ELR (cell line): ENCODE measurements at places on chromosomes 2 and 18.

GRCh38 chr18:31436825-31437224 lies 10.7 kb upstream of the DSG3 start:
- no peak for DNase-seq

- DNase-seq = no peak
These were observed 9.0 kb upstream of the NTSR2 start for GRCh38 chr2:11679016-11679415.

DNA sequence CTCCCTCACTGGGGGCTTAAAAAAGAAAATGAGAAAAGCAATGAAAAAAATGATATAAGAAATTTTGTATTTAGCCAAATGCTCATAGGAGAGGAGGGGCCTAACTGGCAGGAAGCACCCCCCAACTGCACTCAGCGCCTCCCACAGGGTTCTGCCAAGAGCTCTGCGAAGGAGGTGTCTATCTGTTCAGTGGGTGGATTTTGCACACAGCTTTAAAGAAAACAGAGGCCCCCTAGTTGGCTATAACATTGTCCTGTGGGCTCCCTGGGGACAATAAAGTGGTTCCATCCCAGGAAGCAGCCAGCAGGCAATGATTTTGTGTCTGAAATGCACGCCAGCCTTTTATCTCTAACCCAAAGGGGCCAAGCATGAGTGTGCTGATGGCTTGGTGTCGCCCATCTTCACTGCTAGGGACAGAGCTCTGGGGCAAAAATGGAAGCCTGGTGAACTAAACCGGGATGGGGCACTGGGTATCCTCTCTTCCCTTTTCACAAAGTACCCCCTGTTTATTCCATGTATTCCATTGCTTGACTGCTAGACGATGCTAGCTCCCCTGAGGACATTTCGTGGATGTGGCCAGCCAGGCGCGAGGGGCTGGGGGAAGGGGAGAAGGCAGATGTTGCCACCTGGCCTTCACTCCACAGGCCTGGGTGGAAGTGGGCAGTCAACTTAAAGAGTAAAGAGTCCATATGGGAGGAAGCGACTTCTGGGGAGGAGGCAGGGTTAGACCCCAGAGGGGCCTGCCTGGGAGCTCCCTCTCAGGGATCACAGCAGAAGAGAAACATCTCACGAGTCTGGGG lies 205.7 kb downstream of the CYP26B1 start:
- DNase-seq = no peak

GRCh38 chr2:1350111-1350510 lies 63.2 kb upstream of the TPO start:
- DNase-seq = no peak

- no peak for DNase-seq
These were observed 8.9 kb upstream of the TMSB10 start for GRCh38 chr2:84896567-84896966.

DNA sequence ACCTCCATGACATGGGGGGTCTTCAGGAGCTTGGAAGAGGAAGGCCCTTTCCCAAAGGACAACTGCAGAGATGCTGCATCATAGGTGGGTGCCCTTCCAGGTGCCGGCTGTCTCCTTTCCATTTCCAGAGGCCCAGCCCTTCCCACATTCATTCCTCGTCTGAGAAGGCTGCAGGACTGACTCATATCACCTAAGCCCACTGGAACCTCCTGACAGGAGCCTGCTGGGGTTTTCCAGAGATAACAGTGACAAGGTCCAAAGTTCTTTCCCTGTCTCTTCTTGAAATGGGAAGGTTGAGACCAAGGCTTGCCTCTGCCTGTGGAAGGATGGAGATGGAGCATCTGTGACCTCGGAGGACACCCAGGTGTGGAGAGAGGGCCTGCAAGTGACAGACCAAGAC lies 3.6 kb upstream of the PRSS56 start:
- DNase-seq = no peak

DNA sequence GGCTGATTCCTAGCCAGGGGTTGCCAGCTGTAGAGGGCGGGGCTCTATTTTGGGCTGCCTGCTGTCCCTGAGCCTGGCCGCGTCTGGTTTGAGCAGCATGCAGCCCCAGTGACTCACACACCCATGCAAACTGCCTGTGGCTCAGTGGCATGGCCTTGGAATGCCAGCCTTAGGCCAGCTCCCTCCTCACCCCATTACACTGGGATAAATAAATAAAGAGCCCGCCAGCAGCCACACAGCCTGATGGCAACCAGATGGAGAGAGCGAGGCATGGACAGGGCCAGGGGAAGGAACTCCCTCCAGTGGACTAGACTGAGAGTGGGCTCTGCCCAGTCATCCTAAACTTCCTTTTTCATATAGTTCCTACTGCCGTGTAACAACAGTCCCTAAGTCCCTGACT lies 18.3 kb downstream of the NHEJ1 start:
- peak; percentile 73 for DNase-seq
